ENCODE measurements at places on chromosomes 6 and 20.

- DNase-seq: peak; percentile 83
Observed at GRCh38 chr6:160030103-160030502, 61.2 kb downstream of the IGF2R start.

DNA sequence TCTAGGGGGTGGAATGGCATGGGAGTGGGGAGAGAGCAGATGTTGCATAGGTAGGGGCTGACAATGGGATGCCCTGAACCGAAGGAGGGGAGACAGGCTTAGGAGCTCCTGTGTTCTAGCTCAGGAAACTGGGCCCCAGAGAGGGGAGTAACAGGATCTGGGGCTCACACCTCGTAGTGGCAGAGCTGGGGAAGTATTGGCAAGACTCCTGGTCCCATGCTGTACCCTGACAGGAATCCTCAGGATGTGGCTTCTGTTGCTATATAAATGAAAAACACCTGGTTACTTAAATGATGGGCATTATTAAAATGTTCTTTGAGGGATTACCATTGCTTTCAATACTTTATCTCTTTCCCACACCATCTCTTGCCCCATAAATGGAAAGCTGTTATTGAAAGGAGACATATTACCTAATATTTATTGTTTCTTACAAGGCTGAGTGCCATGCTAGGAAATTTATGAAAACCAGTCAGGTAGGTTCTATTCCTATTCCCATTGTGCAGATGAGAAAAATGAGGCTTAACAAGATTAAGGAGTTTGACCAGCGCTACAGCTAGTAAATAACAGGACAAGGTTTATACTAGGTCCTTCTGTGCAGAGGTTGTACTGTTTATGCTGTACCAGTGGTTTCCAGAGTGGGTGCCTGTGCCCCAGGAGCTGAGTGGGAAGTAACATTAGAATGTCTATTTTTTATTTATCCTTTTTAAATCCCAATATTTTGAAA, 35.3 kb upstream of the TCP11 start:
- DNase-seq: no peak

GRCh38 chr20:57200882-57201695, 65.4 kb downstream of the BMP7 start:
- no peak for DNase-seq

- DNase-seq: no peak
Observed at GRCh38 chr20:51134405-51134804, 111.5 kb upstream of the KCNG1 start.

- DNase-seq: no peak
Observed at GRCh38 chr6:134593887-134594286, 276.0 kb upstream of the SGK1 start.

DNA sequence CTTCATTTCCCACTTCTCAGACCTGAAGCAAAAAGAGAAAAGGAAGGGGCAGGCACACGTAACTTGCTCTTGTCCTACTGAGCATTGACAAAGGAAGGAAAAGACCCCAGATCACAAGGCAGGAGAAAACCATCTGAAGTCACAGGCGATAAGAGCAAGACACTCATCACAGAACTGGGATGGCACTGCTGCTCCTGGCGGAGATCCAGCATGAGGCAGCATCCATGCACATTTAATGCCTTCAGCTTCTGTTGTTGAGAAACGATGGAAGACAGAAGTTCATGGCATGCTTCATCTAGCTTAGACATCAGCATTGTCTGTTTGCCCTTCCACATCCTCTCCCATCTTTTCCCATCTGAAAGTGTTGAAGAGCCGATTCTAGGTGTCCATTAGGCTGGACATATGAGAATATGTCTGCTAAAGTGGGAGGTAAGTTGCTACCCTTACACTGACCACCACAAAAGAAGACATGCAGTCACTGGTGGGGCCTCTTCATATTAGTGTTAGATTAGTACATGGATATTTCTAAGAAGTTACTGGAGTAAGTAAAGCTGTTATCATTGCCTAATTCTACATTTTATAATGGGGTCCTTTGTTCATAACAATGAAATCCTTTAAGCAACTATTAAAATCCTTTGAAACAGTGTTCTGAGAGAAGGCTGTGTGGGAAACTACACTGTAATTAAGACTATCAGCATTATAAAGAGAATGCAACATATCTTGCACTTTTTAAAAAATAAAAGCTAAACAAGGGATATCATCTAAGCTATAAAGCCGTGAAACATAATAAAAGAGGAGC, 618.5 kb downstream of the C6orf118 start:
- no peak for DNase-seq

DNA sequence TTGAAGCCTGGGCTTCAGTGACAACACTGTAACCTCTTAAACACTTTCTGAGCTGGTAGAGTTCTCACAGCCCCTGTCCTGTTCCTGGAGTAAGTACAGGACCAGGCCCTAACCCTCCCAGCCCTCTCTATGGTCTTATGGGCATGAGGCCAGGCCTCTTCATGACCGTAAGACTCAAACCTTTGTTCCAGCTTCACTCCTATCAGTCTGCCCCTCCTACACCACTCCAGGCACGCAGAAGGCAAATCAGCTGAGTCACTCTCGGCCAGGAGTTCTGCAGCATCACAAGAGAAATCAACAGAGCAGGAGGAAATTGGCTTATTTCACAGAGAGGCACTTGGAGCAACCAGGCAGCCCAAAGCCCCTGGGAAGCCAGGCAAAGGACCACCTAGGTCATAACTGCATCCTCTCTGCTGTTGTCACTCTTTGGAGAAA, 25.3 kb upstream of the CHD6 start:
- DNase-seq: peak; percentile 19

GRCh38 chr6:91281901-91282300, 695.0 kb upstream of the MAP3K7 start:
- no peak for DNase-seq

- DNase-seq: no peak
Observed at GRCh38 chr6:131387562-131388447, 185.2 kb upstream of the ARG1 start.

GRCh38 chr6:146590492-146590891, 8.3 kb upstream of the ADGB start:
- no peak for DNase-seq

DNA sequence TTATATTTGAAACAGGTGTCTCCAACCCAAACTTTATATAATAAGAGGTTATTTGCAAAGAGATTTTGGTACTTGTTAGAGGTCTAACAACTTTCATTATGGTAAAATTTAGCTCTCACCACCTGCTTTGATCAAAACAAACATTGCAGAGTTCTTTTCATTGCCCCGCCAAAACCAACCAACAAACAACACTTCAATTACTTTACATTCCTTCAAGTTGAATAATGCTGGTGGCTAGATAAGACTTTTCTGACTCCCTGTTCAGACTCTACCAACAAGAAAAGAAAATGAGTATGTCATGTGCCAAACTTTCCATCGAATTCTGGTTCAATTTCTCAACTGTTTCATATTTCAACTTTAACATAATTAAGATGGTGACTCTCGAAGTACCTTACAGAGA, 311.1 kb downstream of the ADGRG6 start:
- DNase-seq: no peak

DNA sequence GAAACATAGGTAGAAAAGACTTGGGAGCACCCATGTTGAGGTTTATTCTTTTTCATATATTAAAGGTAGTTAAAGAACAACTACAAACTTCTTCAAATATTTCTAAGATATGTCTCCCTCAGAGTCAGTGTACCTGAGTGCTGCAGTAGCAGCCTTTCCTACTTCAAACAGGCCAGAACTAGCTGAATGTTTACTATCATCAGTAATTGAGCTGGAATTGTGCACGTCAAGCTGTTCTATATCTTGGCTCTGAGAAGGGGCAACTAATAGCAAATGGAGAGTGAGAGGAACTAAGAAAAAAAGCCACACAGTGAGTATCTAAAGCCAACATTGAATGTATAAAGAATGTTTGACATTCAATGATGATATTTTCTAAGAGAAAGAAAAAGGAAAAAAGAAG, 21.7 kb downstream of the MTCL3 start:
- no peak for DNase-seq

GRCh38 chr6:20800229-20800628, 266.0 kb downstream of the CDKAL1 start:
- no peak for DNase-seq

GRCh38 chr6:18323935-18324705, 59.8 kb upstream of the DEK start:
- DNase-seq: peak; percentile 3

GRCh38 chr6:116545651-116546050, at the start of gene TRAPPC3L:
Gene TRAPPC3L (minus strand): TSS chr6:116545684. CDS start chr6:116545514, 170 bp downstream.
- no peak for DNase-seq

DNA sequence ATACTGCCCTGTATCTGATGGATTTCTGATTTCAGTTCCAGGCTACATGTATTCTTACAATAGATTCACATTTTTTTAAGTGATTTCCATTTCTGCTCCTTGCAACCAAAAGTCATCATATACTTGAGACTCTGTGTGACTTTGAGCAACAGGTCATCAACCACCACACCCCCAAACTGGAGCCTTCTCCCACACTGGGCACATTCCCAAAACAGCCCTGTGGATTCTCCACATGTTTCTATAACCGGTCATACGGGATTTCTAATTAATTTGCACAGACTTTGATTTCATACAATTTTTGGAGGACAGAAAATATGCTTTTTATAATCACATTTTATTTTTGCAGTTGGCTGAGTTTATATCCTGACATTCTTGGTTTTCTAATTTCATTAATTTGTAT, 317.2 kb upstream of the ID4 start:
- DNase-seq: no peak

- no peak for DNase-seq
Observed at GRCh38 chr20:2130683-2131082, 29.1 kb downstream of the STK35 start.

- DNase-seq: no peak
Observed at GRCh38 chr20:33917831-33918525, 75.7 kb upstream of the RALY start.

DNA sequence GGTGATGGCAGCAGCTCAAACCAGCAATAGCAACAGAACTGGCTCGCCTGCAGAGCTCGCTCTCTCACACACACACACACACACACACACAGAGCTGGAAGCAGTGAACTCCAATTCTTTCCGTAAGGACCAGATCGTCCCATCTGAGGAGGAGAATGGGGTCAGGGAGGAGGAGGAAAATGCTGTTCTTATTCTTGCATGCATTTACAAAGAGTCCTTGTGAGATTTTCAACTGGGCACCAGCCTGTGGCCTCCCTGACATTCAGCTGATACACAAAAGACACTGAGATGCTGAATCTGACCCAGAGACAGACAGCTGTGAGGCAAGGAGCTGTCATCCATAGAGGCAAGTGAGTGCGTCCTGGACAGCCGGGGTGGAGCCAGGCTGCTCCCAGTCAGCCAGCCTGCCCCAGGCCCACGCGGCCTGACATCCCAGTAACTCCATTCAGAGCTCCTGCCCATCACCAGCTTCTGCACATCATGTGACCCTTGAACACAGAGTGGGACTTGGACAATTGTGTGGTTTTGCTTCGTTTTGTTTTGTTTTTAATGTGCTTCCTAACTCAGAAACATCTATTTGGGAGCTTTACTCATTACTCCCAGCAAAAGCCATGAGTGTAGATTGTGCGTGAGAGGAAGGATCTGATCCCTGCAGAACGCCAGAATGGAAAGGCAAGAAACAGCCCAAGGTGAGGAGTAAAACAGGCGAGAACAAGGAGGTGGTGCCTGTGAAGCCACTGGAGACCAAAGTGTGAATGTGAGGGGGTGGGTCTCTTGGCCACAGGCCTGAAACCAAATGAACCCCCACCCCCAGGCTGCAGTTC, 2.1 kb downstream of the SERPINB9 start:
- no peak for DNase-seq

DNA sequence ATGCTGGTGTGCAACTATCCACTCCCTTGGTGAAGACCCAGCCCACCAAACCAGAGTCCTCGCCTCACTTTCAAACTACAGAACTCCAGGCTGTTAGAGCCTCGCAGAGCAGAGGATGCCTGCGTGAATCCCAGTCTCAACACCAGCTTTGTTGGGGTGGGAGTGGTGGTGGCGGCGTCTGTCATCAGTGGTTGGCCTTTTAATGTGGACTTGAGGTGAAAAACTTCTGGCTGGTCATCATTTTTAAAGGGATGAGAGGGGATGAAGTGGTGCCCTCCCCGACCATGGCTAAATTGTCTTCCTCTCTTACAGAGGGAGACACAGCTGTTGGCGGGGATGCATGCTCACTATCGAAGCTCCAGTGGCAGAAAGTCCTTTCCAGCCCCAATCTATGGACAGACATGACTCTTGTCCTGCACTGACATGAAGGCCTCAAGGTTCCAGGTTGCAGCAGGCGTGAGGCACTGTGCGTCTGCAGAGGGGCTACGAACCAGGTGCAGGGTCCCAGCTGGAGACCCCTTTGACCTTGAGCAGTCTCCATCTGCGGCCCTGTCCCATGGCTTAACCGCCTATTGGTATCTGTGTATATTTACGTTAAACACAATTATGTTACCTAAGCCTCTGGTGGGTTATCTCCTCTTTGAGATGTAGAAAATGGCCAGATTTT, 54.9 kb downstream of the EZR start:
- no peak for DNase-seq

GRCh38 chr20:53146201-53146891, 174.2 kb downstream of the TSHZ2 start:
- no peak for DNase-seq

GRCh38 chr6:157670466-157671186, 152.4 kb upstream of the SNX9 start:
- no peak for DNase-seq

GRCh38 chr6:52020945-52021570, 66.4 kb downstream of the PKHD1 start:
- DNase-seq: peak; percentile 10

DNA sequence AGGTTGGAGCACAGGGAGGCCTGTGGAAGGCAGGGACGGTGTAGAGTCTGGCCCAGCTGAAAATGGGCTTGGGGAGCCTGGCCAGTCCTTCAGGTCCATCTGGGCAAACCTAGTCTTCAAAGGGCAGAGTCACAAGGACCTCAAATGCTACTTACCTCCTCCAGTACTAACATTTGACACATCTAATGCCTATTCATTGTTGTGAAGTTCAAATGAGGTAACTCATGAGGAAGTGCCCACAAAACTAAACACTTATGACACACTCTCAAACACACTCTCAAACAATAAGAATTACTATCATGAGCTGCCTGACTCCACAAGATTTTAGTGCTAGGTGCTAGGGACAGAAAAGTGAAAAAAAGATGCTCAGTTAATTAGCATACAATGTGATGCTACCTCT, 27.1 kb downstream of the DAAM2 start:
- no peak for DNase-seq

GRCh38 chr6:110710115-110710514, 105.2 kb downstream of the CDK19 start:
- no peak for DNase-seq

- DNase-seq: no peak
Observed at GRCh38 chr6:3454273-3455010, 2.4 kb downstream of the SLC22A23 start.

DNA sequence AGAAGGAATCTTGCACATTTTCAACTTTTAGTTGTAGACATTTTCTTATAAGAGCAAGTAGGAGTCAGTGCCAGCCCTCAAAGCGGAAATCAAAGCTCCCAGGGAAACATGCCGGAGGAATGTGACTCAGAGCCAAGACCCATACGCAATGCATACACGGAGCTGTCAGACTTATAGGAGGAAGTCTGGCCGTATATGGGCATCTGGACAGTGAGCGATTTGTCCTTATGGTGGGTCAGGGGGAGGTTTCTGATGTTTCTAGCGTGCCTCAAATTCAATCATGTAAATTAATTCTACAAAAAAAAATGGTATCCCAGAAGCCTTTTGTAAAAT, 3.6 kb upstream of the CCN2 start:
- DNase-seq: no peak

GRCh38 chr20:38935285-38935684, 9.1 kb downstream of the FAM83D start:
- DNase-seq: no peak
